ENCODE measurements at places on chromosomes 7 and 10.

GRCh38 chr10:132400547-132401151 lies 3.6 kb downstream of the PWWP2B start:
- no peak for DNase-seq

DNA sequence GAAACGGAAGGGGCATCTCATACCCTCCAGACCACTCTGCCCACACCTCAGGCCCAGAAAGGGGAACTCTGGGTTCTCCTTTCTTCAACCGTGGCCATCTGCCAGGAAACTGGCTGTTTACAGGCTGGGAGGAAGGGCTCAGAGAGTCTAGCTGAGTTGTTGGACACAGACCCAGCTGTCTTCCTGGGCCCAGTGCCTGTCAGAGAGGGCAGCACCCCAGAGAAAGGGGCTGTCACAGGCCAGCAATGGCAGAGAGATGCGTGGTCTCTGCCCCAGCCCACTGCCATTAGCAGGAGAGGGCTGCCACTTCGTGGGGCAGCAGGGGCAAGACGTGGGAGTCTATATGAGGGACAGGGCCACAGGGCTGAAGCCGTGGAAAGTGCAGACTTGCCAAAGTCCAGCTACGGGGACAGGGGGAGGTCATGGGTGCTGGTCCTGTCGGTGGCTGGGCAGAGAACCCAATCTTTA lies 11.0 kb downstream of the GRID1 start:
- DNase-seq, result no peak

DNA sequence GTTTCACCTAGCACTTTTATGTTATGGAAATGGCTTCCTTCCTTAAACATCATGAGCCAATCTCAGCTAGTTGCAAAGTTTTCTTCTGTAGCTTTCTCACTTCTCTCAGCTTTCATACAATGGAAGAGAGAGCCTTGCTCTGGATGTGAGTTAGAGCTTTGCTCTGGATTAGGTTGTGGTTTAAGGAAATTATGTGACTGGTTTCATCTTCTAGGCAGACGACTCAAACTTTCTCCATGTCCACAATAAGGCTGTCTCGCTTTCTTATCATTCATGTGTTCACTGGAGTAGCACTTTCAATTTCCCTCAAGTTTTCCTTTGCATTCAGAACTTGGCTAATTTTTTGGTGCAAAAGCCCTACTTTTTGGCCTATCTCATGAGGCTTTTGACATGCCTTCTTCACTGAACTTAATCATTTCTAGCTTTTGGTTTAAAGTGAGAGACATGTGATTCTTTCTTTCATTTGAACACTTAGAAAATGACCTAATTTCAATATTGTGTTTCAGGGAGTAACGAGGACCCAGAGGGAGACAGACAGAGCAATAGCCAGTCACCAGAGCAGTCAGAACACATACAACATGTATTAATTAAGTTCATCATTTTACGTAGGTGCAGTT lies 49.8 kb downstream of the CNOT4 start:
- DNase-seq, result no peak

DNA sequence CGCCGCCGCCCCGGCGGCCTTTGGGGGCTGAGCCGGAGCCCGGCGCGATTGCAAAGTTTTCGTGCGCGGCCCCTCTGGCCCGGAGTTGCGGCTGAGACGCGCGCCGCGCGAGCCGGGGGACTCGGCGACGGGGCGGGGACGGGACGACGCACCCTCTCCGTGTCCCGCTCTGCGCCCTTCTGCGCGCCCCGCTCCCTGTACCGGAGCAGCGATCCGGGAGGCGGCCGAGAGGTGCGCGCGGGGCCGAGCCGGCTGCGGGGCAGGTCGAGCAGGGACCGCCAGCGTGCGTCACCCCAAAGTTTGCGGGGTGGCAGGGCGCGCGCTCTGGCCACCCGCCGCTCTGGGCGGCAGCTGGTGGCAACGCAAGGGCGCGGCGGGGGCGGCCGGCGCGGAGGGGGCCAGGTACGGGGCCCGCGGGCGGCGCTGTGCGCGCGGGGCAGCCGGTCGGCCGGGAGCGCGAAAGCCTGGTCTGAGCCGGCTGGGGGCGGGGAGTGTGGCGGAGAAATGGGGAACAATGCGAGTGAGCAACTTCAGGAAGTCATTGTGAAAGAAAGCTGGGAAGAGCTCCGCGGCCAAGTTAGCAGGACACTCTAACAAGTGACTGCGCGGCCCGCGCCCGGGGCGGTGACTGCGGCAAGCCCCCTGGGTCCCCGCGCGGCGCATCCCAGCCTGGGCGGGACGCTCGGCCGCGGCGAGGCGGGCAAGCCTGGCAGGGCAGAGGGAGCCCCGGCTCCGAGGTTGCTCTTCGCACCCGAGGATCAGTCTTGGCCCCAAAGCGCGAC lies at the start of gene IKZF1:
TSS of gene IKZF1 (plus strand) at position 588 of the 782 bp plus-strand sequence. CDS start 14,346 bp downstream, outside the sequence.
- DNase-seq, result no peak

GRCh38 chr10:106540645-106541044 lies 623.9 kb downstream of the SORCS1 start:
- DNase-seq, result no peak

DNA sequence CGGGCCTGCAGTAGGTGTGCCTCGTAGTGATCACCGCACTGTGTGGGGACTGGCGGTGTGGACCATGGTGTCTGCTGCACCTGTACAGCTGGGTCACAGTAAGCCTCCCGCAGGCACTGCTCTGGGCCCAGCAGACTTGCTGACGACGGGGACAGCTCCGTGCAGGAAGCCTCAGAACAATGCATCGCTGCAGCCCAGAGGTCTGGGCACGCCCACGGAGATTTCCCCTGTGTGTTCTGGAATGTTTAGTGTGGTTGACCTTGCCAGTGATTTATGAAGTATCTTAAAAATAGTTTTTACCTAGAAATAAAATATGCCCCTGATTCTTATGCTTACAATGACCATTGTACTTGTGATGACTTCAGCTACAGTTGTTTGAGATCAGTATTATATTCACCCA lies 59.1 kb upstream of the ZNF32 start:
- DNase-seq, result no peak

DNA sequence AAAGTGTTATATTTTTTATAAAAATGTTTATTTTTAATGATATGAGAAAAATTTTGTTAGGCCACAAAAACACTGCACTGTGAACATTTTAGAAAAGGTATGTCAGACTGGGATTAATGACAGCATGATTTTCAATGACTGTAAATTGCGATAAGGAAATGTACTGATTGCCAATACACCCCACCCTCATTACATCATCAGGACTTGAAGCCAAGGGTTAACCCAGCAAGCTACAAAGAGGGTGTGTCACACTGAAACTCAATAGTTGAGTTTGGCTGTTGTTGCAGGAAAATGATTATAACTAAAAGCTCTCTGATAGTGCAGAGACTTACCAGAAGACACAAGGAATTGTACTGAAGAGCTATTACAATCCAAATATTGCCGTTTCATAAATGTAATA lies 64.8 kb upstream of the CAPZA2 start:
- no peak for DNase-seq

- DNase-seq, result no peak
These were observed 2.0 kb upstream of the MUC12 start for GRCh38 chr7:100967292-100967863.

- DNase-seq, result peak; percentile 5
These were observed 78.0 kb upstream of the MACROH2A2 start for GRCh38 chr10:69974551-69975155.

GRCh38 chr10:52701647-52702046 lies 70.9 kb downstream of the MBL2 start:
- no peak for DNase-seq

- DNase-seq, result no peak
These were observed 18.8 kb upstream of the CLDN12 start for GRCh38 chr7:90384433-90384832.

DNA sequence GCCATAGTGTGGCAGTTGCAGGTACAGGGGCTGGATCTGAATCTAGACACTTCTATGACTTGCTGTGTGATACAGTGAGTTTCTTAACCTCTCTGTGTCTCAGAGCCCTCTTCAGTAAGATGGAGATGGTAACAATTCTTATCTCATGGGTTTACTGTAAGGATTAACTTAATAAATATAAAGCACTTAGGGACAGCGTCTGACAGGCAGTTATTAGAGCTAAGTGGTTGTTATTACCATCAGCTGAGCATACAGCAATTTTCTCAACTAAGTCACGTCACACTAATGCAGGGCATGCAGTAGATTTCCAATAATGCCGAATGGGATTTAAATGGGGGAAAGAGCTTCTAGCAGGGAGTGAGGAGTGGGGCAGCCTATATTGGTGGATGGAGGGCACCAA lies 162.6 kb downstream of the SH2D4B start:
- DNase-seq, result peak; percentile 3

DNA sequence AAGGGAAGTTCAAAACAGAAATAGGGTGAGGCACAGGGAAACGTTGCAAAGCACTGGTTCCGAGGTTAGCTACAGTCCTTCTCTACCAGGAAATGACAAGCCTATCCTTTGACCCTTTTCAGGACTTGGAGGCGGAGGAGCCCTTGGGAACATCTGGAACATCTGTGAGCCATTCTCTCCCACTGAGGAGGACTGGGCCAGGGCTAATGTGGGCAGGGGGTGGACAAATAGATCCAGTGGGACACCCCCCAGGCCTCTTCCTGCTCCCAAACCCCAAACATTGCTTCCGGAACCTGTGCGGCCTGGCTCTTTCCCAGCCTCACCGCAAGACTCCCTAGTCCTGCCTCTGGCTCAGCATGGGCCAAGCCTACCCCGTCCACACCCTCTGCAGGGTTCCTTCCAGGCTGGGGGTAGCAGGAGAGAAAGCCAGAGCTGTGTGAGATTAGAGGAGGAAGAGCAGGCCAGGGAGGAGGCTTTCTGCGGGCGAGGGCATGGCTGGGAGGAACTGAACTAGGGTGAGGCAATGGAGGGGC lies 36.5 kb downstream of the GHRHR start:
- no peak for DNase-seq

- DNase-seq, result no peak
These were observed 32.0 kb downstream of the AMZ1 start for GRCh38 chr7:2720024-2720423.

DNA sequence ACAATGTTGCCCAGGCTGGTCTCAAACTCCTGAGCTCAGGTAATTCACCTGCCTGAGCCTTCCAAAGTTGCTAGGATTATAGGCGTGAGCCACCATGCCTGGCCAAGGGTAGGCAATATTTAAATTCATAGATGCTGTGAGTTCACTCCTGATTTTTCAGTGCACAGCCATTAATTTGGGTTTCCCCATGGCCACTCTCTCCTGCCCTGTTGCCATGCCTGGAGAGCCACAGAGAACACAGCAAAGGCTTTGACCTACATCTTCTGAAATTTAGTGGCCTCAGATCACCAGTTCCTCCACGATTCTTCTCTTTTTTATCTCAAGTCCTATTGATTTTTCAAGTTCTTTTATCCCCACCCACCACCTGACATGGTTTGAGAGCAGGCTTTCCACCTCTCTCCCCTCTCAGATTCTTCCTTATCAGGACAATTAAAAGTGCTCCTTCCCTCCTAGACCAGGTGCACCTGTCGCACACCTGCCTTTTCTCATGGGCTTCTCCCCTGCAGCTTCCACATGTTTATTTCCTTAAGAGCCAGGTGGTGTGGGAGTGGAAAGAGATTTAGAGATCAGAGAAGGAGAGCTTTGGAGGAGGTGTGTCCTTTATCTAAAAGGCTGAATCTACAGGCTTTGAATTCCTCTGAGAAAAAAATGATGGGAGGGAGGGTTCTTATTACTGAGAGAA lies 123.8 kb downstream of the ADRA2A start:
- peak; percentile 62 for DNase-seq

DNA sequence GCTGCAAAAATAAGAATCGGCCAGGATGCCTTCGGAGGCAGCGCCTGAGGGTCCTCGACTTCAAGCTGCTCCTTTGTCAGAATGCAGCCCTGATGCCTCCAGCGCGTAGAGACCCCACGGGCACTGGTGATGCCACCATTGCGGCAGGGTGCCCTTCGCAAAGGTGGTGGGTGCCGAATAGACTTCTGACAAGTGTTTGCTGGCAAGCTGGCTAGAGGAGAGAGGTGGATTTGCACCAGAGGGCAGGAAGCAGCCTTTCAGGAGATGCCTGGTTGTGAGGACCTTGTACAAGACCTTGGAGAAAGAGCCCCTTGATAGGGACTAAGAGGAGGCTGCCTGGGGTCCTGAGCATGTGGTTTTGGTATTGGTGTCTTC lies 103.2 kb upstream of the PPIF start:
- no peak for DNase-seq

- no peak for DNase-seq
These were observed 10.8 kb upstream of the STN1 start for GRCh38 chr10:103928784-103929183.

- peak; percentile 28 for DNase-seq
These were observed 3.2 kb upstream of the IFIT1 start for GRCh38 chr10:89389254-89389653.

GRCh38 chr7:22561321-22561811 lies 61.4 kb upstream of the STEAP1B start:
- no peak for DNase-seq

GRCh38 chr7:101605611-101606497 lies 23.2 kb downstream of the MYL10 start:
- DNase-seq, result no peak

Data from NCI-H146 (cell line).